ENCODE measurements at places on chromosomes 3 and 15.

DNA sequence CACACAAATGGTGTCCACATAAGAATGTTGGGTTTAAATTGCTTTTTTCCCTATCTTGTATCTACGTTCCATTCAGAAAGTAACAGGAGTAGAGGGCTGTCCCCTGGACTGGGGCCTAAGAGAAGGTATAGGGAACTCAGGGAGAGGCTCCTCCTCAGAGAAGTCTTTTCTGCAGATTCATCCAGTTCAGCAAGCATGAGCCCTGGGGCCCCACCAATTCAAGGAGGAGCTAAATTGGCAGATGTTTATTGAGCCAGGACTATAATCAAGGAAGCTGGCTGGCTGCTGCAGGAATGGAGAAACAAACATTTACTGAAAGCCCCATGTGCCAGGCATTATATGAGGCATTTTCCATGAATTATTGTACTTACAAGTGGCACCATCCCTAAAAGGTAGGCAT is 22.1 kb upstream of the LARS2 start:
- no peak for DNase-seq

- DNase-seq: no peak
Observed at GRCh38 chr3:177604181-177604580, 406.9 kb upstream of the TBL1XR1 start.

GRCh38 chr3:127002195-127003174 is 19.6 kb downstream of the PLXNA1 start:
- DNase-seq: peak; percentile 80

DNA sequence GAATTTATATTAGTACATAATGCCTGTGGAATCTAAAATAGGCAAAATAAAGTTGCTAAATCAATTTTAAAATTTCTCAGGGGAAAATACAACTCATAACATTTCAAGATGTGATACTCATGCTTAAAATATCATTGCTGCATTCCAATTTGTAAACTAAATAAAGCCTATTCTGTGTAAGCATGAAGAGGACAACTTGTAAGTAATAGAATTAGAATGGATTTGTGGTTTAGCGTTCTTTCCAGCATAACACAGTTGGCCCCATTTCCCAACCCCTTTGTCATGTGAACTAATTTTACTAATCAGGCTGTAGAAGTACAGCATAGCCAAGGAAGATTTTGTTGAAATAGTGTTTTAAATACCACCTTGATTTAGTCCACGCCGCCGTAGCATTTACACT is 437.2 kb downstream of the SI start:
- DNase-seq: peak; percentile 10

- DNase-seq: no peak
Observed at GRCh38 chr15:71111181-71111565, 4.1 kb upstream of the THSD4 start.

- DNase-seq: no peak
Observed at GRCh38 chr15:93270937-93271467, 182.0 kb upstream of the RGMA start.

GRCh38 chr3:51386159-51386851 is 1.2 kb downstream of the MANF start:
- DNase-seq: no peak

DNA sequence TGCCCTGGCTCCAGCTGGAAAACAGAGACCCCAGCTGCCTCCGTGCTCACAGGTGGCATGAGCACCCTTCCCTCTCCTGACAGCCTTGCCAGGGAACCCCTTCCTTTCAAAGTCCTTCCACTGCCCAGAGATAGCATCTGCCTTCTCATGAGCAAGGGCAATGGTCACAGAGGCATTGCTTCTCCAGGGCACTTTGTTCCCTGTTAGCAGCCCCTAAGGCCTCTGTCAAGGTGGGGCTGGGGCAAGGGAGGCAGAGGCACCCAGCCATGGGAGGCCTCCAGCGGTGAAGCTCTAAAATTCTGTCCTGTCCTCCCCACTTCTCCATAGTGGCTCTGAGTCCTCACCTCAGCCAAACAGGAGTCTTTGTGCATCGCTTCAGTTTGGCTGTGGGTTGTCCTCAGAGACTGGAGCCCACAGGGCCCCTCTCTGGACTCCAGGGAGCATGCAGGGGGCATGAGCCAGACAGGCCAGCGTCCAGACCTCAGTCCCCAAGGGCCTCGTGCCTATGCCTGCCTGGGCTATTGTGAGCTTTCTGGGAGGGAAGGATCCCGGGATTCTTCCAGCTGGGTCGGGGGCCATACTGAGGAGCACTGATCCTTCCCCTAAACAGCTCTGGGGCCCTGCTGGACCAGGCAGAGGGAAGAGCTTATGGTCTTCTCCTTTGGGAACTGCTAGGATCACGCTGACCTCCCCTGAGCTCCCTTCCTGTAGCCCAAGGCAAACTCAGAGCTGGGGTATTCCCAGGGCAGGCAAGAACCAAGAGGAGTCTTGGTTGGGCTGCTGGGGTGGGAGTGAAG is 106.6 kb downstream of the DNAJB8 start:
- DNase-seq: no peak

DNA sequence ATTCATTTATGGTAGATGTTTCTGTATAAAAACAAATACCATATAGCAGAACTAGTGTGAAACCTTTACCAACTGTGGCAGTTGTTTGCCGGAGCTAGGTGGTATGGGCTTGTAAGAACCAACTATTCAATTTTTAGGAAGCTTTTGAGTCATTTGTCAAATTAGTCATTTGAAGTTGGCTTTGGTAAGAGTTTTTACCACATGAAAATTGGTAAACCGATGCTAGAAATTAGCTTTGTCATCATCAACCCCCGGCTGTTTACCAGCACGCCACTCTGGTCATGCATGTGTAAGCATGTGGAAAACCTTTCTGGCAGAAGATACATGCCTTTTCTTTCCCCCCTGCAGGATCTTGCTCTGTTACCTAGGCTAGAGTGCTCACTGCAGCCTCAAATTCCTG is 63.3 kb downstream of the IL1RAP start:
- DNase-seq: no peak

GRCh38 chr15:91884606-91885005 is 31.1 kb downstream of the SLCO3A1 start:
- DNase-seq: no peak

DNA sequence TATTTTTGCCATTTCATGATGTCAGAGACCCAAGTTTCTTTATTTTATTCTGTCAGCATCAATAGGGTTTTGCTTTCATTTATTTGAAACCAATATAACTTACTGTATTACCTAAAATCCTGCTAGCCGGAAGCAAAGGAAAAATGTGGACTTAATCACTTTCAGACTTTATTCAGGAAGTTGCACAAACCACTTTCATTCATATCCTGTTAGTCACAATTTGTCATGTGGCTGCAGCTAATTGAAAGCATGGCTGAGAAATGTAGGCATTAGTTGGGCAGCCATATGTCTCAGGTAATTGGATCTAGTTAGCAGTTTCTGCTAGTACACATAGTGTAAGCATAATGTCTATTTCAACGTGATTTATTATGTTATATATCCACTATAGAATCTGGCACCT is 462.3 kb upstream of the SGO1 start:
- peak; percentile 88 for DNase-seq

DNA sequence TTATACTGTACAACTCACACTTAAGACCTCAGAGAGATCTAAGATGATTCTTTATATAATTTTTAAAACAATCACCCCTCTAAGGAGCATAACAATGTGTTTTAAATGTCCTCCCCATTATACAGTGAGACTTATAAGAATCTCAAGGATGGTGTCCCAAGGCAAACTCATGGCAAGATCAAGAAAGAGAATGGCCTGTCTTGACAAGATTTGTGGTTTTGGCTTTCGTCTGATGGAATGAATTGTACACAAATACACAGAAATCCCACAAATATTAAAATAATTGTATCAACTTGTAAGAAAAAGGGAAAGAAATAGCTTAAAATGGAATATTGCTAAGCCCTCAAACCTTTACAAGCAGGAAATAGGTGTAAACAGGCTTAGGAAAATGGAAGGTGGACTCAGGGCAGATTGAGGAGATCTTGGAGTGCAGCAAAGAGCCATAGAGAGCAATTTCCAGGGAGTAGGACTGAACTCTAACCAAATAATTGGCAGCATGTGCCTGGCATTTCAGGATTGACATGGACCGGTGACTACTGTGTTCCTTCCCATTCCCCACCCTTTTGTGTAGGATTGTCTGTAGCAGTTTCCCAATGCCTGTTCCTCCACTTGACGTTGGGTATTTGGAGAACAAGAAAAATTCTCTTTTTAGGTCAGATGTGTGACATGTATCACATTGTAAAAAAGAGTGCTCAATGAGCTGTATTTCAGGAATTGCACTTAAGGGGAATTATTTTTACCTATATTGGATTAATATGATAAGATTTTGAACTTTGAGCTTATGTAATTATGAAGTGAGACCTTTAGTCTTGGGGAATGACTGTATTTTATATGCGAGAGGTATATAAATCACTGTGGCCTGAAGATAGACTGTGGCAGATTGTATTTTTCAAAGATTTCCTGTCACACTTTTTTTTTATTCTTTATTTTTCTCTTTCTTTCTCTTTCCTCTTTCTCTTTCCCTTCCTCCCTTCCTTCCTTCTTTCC is 317.8 kb upstream of the SLITRK3 start:
- DNase-seq: no peak

DNA sequence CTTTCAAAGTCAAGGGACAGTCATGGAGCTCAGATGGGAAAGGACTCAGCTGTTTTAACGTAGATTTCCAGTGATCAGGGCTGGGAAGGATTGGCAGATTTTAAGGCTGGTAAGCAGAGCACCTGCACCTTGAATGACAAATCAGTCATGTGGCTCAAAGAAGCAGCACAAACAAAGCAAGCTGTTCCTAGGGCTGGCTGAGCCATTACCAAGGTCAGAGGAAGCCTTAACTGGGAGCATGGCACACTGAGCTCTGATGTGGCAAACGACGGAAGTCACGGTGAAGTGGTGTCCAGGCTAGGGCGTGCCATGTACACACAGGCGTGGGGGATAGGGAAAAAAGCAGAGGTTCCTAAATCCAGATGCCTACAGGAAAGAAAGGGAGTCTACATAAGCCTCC is 84.6 kb upstream of the PFN2 start:
- DNase-seq: no peak

GRCh38 chr15:35810007-35810406 is 264.0 kb upstream of the DPH6 start:
- DNase-seq: no peak

- no peak for DNase-seq
Observed at GRCh38 chr15:68603216-68603595, 24.4 kb downstream of the CORO2B start.

DNA sequence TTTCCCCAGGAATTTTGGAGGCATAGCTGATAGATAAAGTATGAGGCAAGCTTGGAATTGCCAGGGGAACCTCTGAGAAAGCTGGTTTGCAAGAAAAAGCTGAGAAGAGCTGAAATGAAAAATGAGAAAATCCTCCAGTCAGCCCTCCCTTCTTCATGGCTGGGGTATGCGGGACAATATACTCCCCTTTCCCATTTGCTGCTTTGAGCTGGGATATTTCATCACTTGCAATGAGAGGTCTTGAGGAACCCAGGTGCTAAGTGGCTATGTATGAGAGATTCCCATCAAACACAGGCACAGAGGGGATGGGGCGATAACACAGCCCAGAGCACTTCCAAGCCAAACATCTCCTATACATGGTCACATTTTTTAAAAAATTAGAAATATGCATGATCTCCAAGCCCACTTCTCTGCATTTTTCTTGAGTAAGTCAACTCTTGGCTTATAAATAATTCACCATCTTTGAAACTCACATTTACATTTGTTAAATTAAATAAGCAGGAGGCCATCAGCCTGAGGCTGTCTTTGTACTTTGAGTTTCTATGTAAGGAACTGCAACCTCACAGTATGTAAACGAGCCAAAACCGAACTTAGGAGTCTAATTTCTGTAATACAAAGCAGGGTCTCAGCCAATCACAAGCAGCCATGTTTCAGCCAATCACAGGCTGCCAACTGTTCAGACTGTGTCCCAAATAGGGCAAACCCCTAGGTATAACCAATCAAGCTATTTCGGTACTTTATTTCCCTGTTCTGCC is 983.6 kb upstream of the NR2F2 start:
- peak; percentile 9 for DNase-seq

DNA sequence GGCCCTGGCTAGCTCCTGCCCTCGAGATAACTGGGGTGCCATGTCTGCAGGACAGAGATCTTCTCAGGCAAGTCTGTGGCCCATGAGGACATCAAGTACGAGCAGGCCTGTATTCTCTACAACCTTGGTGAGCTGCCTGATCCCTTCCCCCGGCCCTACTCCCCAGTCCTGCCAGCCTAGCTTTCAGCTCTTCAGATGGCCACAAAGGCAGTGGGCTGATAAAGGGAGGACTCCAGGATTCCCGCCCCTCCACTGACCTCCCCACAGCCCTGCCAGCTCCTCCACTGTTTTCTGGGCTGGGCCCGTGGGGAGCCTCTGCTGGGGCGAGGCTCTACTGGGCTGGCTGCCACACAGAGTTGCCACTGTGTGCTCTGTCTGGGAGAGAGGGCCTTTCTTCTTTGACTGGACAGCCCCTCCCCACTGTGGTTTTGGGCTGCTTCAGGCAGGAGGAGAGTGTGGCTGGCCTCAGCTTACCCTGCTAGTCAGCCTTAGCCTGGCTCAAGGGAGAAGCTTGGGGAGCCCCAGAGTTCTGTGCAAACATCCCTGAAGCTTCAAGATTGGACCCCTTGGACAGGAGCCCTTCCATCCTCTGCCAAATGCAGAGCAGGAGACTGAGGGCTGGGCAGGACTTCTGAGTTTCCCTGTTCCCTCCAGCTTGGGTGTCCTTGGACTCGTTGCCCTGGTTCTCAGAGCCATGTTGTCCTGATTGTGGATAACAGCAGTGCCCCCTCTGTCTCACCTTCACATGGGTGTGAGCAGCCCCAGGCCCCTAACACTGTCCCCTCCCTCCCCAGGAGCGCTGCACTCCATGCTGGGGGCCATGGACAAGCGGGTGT is 24.4 kb downstream of the PTPN23 start:
- DNase-seq: no peak

DNA sequence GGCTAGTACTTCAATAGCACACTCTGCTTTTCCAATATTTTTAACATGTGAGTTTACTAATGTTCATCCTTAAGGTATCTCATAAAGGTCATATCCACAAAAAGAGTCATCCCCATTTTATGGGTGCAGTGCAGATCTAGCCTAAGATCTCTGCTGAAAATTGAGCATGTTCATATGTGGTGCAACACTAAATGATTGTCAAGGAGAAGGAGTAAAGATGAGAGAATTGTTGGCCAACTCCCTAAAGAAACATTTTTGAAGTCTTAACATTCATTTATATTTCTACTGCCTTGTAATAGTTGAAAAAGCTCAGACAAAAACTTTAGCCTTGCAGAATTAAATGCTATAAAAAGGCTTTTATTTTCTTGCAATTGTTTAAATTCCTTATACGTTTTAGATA is 1159.6 kb downstream of the TBL1XR1 start:
- no peak for DNase-seq

All from fibroblast of skin of left biceps (primary cell).